Activated CD4-positive, alpha-beta memory T cell treated with anti-CD3 and anti-CD28 coated beads for 36 hours (primary cell): ENCODE measurements at places on chromosomes 2 and 18. TPM values are rescaled to one million over a fixed set of nuclear protein-coding genes. Genes with fewer than 3 reads are reported as not detected.

- DNase-seq = no peak
Observed at GRCh38 chr2:55952415-55952814, 28.8 kb upstream of the EFEMP1 start.

DNA sequence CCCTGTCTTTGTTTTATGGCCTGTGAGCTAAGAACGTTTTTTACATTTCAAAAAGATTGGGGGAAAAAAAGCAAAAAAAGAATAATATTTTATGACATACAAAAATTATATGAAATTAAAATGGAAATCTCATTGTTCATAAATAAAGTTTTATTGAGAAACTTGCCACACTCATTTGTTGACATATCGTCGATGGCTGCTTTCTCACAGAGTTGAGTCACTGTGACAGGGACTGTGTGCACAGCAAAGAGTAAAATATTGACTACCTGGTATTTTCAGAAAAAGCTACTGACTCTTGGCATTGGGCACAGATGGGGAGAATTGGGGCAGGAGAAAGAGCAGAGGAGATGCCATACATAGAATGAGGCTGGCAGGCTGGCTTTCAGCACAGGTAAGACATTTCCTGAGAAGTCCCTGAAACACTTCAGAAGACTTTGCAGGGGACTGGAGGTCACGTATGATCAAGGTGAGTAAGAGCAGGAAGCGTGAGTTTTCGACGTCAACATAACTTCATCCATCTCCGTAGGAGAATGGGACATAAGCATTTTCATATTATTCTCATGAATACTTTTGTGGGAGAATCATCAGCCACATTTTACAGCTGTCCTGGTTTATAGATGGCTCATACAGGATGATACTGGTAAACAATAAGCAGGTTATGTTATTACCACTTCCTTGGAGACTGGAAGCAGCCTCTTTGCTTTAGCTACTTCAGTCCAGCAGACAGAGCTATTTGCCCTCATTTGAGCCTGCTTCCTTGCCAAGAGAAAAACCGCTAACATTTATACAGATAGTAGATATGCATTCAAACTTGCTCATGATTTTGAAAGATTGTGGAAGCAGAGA lies 32.5 kb upstream of the PUM2 start:
- no peak for DNase-seq

The VSNL1 gene
- total RNA-seq = not detected

The DSC3 gene
- total RNA-seq = not detected

DNA sequence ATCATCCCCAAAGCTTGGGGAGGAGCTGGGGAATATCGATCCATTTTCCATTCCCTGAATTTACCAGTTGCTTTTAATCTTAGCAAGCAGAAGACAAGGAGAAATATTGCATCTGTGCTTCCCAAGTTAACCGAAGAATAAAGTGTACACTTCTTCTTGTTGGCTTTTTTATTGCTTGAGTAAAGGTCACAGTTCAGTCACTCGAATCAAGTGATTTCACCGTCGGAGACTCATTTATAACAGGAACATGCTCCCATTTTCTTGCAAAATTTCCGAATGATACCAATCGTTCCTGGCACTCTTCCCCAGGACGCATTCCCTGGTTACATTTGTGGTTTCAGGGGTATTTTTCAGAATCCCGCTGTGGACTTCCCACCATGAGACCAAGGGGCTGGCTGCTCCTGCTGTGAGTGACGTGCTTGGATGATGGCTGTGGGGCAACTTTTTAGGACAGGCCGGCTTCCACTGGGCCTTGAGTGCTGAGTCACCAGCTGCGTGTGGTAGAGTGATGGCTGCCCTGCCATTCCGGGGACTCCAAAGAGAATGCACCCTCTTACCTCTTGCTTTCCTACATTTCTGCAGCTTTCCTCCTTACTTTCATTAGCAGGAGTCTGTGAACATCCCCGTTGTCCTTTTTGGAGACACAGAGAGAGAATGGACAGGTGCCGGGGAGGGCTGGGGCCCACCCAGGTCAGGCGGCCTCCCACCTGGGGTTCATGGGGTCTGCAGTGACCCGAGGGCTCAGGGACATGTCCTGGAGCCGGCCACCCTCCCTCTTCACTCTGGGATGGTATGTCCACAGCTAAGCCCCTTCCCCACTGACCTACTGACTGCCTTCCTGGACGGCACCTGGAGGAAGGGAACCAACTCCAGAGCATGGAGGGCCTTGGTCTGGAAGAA lies 60.7 kb upstream of the HDAC4 start:
- DNase-seq = peak; percentile 3

DNA sequence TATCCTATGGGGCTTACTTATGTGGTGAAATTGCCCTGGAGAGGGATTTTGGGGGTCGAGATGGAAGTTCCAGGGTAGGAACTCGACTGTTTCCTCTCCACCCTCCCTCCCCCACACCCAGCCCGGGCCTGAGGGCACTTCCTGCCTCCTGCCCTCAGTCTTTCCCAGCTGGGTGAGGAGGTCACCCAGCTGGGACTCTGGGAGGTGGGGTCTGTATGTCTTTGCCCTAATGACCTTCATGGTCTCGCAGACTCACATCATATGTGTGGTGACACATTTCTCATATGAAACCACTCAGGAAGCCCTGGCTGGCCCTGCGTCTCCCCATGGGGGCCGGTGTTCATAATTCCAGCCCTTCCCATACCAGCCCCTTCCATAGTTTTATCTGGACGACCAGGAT lies 12.4 kb downstream of the ATOH8 start:
- DNase-seq = no peak

- DNase-seq = no peak
Observed at GRCh38 chr2:151860210-151860609, 32.0 kb upstream of the ARL5A start.

DNA sequence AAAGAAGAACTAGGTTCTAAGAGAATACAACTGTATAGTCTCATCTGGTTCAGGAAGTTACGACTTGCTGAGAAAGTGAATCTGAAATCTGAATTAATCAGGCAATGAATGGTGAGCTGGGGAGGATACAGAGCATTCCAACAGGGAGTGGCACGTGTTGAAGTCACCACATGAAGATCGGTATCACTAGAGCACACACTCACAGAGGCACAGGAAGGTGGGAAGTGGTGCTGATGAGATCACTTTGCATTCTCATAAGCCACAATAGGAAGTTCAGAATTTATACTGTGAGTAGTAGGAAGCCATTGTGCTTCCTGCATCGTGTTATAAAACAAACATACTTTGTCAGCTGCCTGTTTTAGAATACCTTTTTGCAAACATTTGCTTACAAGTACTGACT lies 615.0 kb upstream of the DDX18 start:
- DNase-seq = no peak

DNA sequence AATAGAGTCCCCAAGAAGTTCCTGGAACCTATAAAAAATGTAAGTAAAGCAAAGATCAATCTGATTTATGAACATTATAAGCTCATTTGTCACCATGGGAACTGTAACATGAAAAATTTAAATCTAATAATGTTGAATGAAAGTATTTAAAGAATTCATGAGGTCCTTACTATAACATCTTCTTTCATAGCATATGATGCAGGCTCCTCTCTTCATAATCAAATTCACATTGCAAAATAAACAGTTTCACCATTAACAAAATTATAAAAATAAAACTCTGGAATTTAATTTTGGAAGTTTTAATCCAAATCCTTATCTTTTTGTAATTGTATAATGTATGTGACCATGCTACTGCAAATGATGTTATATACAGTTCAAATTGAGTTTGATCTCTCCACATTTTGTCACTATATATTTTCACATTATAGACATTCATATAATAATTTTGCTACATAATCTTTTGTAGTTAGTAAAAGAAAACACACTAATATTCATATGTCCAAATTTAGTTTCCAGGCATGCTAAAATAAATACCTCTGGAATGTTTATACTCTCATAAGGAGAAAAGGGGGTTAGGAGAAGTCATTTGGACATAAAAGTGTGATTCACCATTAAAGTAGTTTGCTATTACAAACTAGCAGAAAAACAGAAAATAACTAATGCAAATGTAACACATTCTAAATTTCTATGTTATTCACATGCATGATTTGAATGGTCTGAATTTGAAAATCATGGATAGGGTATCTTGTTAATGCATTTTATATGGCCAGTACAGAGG lies 954.1 kb downstream of the DSC3 start:
- DNase-seq = no peak

- DNase-seq = no peak
Observed at GRCh38 chr2:235051436-235052260, 99.8 kb downstream of the SH3BP4 start.

The ARHGAP25 gene
- total RNA-seq = 79.8 TPM

GRCh38 chr18:25190472-25190871 lies 161.5 kb downstream of the ZNF521 start:
- DNase-seq = no peak

DNA sequence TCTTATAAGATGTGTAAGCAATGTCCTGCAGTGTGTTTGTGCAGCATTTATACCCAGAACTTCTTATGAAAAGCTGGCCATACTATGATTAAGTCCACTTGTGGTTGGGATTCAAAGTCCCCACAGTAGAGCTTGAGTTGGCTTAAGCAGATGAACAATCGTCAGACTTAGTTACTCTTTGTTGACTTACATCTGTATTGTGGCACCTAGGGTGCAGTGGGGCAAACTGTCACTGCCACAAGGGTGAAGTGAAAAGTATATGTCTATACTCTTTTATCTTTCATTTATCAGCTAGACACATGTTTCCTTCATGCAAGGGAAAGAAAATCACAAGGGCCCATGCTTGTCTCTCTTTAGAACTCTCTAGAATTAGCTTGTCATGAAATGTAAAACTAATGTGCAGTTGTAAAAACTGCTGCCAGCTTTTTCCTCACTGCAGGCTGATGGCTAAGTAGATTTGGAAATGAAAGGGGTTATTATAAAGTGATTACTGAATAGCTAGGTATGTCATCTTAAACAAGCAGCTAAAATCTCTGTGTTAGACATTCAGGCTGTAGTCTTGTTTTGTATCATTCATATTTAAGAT lies 474.5 kb downstream of the PTPRM start:
- no peak for DNase-seq

DNA sequence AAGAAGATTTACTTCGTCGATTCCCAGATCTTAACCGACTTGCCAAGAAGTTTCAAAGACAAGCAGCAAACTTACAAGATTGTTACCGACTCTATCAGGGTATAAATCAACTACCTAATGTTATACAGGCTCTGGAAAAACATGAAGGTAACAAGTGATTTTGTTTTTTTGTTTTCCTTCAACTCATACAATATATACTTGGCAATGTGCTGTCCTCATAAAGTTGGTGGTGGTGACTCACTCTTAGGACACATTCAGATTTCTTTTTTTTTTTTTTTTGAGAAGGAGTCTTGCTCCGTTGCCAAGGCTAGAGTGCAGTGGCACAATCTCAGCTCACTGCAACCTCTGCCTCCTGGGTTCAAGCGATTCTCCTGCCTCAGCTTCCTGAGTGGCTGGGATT lies 26.8 kb downstream of the MSH2 start:
- no peak for DNase-seq

DNA sequence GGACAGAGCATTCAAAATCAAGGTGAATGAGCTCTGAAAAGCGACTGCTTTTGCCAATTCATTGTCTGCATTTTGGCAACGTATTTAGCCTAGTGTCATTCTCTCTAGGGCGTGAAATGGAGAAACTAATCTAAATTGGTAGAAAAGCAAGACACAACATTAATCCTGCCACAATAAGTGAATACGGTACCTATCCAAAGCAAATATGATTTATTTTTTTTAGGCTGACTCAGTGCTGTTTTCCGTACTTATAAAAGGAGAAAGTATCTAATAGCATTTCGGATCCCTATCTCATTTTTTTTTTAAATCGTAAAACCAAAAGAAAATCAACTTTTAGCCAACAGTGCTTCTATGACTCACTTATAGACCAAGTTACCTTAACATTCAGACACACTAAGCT lies 672.5 kb downstream of the LRP1B start:
- DNase-seq = no peak

GRCh38 chr2:134625311-134625710 lies 93.5 kb downstream of the TMEM163 start:
- DNase-seq = no peak
